ENCODE measurements at places on chromosomes 11 and 22. TPM values are rescaled to one million over a fixed set of nuclear protein-coding genes. Genes with fewer than 3 reads are reported as not detected.

Gene ISX
- total RNA-seq = not detected

Gene SHANK3
- total RNA-seq = 0.32 TPM

Gene LRRC55
- not detected for total RNA-seq

Gene PRMT3
- total RNA-seq = 27.1 TPM

Gene GSTP1
- 246 TPM for total RNA-seq

Gene TRIM51G
- not detected for total RNA-seq

Gene HEPN1
- not detected for total RNA-seq

Gene SLC36A4
- total RNA-seq = 11.8 TPM

Gene NAALAD2
- total RNA-seq = not detected
